ENCODE measurements at places on chromosomes 1 and 21.

DNA sequence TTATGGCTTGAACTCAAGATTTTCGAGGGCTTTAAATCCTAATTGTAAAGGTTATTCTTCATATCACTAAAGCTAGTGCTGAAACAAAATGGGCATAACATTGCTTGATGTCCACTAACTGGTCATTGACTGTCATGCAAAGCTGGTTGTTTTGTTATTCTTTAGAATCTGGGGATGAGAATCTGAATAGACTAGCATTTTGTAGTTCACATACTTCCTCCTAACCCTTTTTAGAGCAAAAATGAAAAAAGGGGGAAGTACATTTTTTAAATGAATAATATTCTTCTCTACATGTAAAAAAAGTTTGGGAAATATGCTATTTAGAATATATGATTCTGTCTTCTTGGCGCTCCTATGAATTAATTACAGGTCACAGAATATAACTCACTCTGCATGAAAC, 72.2 kb upstream of the HMCN1 start:
- no peak for DNase-seq

GRCh38 chr21:33668180-33668579, 25.9 kb downstream of the ITSN1 start:
- DNase-seq, result no peak

GRCh38 chr1:77465139-77465538, 183.3 kb downstream of the AK5 start:
- no peak for DNase-seq

DNA sequence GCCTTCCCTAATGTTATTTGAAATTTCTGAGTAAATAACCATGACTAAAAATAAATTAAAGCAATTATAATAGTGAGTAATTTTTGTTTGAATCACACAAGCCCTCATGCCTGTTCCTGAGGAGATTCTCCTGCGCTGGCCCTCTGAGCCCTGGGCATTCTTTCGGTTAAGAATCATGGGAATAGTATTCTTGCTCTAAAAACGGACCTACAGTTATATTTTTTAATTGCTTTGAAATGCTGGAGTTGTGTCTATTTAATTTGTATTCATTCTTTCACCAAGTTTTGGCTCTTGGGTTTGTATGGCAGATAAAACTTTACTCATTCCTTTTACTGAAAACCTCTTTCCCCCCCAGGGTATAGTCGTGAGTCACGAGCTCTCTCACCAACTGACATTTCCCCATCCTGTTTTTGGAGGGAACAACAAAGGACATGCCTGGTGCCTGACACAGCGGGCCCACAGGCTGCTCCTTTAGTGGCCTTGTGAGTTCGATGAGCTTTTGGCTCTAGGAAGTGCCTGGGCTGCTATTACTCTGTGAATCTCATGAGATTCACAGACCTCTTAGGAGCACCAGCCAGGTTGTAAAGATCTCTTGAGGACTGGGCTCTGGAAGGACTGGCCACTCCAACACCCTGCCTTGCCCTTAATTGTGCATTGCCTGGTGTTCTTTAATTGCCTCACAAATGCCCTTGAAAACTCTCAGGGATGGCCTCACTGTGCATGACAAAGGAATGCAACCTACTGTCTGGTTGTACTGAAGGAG, 58.6 kb downstream of the DDR2 start:
- no peak for DNase-seq

- peak; percentile 62 for DNase-seq
Measured at GRCh38 chr21:26849428-26850115, 4.4 kb upstream of the ADAMTS1 start.

- no peak for DNase-seq
Measured at GRCh38 chr1:230465691-230466090, 39.6 kb upstream of the PGBD5 start.

DNA sequence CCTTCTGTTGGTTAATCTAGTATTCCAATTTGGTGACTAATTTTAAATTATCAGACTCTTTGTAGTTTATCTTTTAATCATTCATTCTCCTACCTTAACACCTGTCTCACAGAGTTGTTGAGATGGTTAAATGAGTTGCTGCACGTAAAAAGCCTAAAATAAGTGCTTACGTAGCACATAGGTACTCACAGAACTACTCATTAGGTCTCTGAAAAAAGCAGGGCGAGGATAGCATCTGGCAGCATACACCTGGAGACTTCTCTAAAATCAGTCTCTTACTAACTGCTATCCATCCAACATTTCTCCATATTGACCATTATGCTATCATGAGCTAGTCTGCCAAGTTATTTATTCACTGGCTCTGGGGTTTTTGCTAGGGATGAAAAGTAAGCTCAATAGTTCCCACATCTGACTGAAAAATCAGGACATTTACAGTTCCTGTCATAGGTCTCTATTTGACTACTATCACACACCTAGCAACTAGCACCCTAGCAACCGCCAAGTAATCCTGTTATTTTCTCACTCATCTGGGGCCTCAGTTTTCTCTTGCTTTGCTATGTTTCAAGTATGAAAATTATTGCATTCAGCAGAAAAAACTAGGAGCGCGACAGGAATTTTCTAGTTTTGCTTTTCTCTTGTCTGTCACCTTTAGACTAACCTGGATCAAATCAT, 11.2 kb downstream of the CSDE1 start:
- no peak for DNase-seq

GRCh38 chr1:222798975-222799374, 15.9 kb upstream of the DISP1 start:
- DNase-seq, result no peak

DNA sequence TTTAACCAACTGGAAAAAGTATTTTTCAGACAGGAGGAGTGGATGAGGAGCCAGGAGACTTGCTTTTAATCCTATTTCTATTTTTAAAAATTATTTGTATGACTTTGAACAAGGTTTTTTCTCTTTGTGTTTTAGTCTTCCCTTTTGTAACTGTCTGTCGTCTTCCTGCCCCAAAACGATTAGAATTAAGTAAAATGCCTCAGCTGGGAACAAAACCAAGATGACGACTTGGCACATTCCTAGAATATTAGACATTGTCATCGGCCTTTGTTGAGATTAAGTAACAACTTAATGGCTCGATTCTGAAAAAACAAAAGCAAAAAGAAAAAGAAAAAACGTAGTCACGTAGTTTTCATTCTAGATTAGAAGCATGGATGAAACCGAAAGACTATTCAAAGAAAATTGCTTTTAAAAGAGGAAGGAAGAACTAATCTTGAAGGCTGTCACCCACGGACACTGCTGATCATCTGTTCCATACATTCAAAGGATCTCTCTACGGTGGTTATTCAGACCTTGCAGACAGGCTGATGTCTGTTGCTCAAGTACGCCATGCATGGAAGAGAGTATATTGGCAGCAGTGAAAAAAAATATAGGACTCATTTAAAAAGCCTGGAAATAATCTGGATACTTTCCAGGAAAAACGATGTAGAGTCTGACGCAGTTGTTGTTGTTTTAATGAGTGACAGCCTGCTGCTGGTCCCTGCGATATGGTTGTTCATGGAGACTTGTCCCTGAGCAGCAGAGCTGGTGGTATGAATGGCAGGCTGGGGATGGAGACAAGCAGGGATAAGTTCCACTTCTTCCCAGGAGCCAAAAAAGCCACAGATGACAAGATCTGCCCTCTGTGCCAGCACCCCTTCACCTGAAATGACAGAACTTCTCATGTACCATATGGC, 16.8 kb downstream of the GNG4 start:
- DNase-seq, result no peak

DNA sequence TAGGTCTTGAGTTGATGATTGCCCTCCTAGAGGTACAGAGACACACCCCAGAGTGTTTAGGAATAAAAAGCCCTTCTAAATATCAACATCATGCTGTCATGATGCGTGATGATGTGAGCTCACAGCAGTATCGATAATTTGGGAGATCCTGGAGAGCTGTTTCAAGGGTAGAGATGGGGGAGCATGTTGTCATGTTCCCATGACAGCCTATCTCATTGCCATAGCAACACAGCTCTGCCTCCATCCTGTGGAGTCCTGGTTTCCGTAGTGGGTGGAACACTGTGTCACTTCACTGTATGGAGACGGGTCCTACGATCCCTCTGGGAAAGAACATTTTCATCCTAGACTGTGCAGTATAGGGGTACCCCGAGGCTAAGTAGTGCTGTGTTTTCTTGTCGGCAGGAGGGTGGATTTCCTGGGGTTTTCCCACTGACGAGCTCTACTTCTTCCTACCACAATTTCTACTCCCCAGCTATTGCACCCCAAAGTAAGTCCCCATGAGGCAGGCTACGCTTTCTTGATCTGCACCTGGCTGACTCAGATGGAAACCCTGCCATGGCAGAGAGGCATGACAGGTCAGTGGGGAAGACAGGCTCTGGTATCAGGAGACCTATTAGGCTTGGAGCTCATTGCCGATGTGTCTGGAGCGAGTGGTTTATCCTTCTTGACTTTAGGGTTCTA, 7.2 kb downstream of the KISS1 start:
- DNase-seq, result no peak

GRCh38 chr1:169240449-169241232, 127.0 kb downstream of the NME7 start:
- DNase-seq, result no peak

- peak; percentile 33 for DNase-seq
Measured at GRCh38 chr1:54681358-54681757, 34.3 kb upstream of the TTC4 start.

DNA sequence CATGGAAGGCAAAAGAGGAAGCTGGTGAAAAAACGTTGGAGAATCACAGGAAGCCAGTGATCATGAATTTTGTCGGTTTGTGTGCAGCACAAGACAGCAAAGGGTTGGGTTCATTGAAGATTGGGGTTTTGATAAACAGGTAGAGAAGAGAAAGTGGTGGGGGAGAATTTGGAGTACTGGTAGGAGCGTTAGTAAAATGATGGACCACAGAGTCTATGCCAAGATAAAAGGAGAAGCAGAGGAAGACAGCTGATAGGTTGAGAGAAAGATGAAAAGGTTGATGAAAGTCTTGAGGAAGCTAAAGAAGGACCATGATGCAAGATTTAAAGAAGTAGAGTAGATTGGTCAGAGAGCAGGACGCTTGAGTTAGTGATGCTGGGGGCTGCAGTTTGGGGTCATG, 156.8 kb upstream of the POU3F1 start:
- no peak for DNase-seq

GRCh38 chr21:45618287-45618686, 25.2 kb upstream of the PCBP3 start:
- DNase-seq, result no peak

DNA sequence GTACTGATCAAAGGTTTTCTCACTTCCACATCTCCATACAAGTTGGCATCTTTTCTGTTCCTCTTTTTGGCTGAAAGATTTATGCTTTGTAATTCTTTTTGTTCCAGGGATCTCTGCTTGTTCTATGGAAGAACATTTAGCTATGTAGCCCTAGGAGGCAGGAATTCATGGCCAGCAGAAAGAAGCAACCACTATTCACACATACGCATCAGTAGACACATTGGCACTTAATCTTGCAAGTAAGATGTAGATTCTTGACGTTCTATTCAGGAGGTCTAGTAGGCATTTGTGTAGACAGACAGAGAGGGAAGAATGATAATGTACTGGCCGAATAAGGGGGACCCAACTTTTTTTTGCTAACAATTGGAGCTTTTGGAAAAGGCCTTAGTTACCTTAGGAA, 336.0 kb downstream of the NUF2 start:
- no peak for DNase-seq

- DNase-seq, result peak; percentile 51
Measured at GRCh38 chr1:63730211-63730610, 43.6 kb upstream of the ROR1 start.

DNA sequence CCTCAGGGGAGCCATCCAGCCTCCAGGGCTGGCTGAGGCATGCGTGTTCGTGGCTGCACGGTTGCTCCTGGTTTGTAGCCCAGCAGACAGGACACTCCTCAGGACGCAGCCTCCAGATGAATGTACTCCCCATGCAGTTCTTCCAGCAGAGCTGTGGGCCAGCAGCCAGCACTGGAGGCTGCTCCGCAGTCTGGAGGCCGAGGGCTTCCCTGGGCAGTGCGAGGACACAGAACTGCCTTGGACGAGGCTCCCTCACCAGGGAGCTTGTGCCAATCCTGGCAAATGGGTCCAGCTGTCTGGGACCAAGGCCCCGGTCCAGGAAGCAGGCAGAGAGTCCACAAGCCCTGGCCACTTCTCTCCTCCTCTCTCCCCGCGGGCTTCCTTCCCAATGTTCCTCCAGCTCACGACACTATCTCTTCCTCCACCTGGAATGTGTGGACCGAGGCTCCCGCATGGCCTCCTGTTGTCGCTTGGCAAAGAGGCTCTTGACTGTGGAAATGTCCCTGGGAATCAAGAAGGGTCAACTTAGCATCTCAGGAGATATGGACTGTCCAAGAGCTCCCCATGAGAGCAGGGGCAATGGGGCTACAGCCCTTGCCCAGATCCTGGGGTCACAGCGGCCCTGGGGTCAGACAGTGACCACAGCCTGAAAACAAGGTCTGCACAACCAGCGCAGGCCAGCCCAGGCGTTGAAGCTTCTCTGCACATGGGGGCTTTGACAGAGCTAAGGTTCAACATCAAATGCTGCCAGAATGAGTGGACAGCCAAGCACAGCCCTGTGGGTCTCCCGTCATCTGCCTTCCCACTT, 5.3 kb downstream of the EDN2 start:
- DNase-seq, result no peak

DNA sequence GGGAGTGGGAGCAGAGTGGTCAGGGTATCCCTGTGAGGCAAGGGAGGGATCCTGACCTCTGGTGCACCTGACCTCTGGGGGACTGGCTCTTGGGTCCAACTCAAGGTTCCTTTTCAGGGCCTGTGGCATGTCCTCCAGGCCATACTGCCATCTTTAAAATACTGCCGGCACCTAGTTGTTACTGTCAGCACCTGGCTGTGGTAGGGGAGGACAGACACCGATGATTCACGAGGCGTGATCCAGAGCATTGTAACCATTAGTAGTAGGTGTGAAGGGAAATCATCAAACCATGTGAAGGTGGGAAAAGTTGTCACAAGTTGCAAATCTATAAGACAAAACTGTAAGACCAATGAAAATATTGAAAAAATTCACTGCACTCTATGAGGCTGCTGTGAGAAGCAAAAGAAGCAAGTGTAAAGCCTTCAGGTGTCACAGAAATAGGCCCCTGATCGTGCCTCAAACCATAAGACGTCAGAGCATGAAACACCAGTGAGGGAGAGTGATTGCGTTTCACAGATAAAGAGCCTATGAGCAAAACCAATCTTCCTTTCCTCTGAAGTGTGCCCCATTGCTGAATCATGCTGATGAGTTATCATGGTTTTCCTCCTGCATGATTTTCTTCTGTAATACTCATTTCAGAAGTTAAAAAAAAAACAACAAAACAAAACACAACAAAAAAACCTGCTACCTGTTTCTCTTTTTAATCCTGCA, 55.3 kb downstream of the CDC7 start:
- no peak for DNase-seq

DNA sequence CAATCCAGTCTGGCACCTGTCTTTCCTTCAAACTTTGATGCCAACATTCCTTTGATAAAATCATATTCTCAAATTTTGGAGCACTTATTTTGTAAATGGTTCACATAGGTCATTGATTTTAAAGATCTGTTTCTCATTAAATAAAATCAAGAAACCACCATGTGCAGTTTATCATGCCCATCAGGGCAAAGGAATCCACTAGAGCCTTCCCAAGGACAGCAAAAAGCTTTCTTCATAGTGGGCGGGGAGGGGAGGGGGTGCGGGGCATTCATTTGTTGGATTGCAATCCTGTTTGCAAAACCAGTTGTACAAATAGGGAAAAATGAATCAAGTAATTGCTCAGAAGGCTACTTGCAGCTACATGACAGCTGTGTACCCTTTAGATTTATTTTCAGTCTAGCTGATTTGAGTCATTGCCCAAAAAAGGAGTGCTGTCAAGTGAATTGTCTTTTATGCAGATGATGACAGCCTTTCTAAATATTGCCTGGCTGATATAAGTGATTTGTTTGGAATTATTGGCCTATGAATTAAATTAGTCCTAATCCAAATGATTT, 23.0 kb downstream of the LRRC8B start:
- peak; percentile 52 for DNase-seq

GRCh38 chr1:88509379-88509778, 174.7 kb upstream of the PKN2 start:
- no peak for DNase-seq

All from SK-N-DZ (cell line).